ENCODE measurements at places on chromosomes 5 and 9. TPM values are rescaled to one million over a fixed set of nuclear protein-coding genes. Genes with fewer than 3 reads are reported as not detected.

The GLE1 gene
- 22.1 TPM for total RNA-seq

The IL3 gene
- not detected for total RNA-seq

DNA sequence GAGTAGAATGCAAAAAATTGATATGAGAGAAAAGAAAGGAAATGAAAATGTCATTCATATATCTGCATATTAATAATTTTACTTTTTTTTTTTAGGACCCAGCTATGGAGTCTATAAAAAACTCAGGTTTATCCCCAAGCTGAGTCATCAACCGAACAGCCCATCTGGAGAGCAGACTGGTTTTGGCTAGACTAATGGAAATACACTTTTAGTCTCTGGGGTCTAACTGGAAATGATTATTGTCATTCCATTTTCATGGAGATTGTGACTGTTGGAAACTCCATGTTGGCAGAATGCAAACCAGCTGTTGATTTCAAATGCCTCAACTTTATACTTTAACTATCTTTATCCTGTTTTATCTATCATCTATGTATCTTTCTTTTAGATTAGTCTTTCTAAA lies 28.7 kb downstream of the ANXA1 start:
- DNase-seq, result no peak

DNA sequence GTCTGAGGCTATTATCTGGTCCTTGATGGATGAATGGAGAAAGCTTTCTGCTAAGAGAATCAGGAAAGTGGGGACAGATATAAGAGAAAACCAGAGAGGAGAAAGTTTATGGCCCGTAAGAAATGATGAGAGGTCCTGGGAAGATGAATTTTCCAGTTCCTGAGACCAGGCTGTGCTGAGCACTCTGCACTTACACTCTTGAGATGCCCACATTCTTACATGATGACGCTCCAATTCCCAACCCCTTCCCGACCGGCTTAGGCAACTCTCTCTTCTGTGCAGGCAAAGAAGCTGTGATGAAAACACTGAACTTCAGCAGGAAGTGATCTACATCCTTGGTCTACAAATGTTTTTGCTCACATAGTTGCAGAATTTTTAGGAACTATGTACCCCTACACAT lies 417.0 kb downstream of the ARHGEF28 start:
- no peak for DNase-seq

DNA sequence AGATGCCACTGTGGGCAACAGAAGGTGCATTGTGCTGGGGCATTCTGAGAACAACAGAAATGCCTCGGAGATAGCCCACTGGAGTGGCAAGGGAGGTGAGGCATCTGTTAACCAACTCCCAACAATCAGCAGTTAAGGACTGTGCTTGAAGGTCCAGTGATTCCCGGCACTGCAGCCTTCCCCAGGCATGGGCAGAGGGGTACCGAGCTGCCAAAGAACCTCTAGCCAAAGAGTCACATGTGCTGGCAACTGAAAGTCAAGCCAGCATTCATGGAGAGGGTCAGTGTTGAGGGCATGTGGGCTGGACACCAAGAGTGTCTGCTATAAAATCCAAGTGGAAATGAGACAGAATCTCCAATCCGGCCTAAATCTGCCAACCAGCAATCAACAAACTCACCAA lies 149.6 kb downstream of the ASTN2 start:
- no peak for DNase-seq

Data from GM23338 (cell line).